ENCODE measurements at places on chromosomes 7 and 10.

DNA sequence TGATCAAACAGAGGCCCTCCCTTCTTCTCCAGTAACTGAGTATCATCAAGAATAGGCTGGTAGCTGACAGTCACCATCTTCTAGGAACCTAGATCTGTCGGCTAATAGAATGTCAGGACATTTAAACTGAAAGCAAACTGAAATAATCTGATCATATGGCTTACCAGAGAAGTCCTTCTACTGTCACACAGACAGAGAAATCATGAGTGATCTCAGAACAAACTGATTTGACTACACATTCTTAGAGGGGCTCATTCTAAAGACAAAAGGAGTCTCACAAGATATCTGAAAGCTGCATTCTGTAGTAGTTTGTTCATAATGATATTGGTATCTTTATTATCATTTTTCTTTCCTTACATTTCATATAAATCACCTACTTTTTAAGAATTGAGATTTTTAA, 130.9 kb upstream of the ADCY1 start:
- no peak for DNase-seq

- no peak for DNase-seq
Measured at GRCh38 chr7:150820578-150821198, 20.1 kb downstream of the TMEM176A start.

- DNase-seq, result no peak
Measured at GRCh38 chr10:12357525-12358151, 8.3 kb downstream of the CAMK1D start.

- no peak for DNase-seq
Measured at GRCh38 chr10:127034034-127034633, 128.9 kb downstream of the DOCK1 start.

GRCh38 chr10:117444497-117445040, 69.3 kb upstream of the PDZD8 start:
- no peak for DNase-seq

GRCh38 chr10:91536733-91537132, 96.1 kb downstream of the PPP1R3C start:
- no peak for DNase-seq

DNA sequence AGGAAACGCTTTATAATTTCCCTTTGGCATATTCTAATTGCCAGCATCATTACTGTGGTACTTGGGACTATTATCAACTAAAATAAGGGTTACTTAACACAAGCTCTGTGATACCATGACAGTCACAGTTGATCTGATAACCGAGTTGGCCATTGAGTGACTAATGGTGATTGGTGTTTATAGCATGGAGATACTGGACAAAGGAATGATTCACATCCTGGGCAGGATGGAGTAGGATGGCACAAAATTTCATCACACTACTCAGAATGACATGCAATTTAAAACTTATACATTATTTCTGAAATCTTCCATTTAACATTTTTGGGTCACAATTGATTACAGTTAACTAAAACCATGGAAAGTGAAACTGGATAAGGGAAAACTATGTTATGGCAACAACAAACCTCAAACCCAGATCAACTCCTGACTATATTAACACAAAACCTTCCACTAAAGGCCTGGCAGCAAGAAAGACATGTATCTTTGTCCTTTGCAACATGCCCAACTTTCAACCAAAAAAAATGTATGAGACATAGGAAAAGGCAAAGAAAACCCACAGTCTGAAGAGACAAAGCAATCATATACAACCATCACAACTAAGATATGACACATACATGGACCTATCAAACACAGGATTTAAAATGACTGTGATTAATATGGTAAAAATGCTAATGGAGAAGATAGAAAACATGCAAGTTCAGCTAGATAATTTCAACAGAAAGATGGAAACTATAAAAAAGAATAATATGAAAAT, 208.5 kb upstream of the NRP1 start:
- no peak for DNase-seq

DNA sequence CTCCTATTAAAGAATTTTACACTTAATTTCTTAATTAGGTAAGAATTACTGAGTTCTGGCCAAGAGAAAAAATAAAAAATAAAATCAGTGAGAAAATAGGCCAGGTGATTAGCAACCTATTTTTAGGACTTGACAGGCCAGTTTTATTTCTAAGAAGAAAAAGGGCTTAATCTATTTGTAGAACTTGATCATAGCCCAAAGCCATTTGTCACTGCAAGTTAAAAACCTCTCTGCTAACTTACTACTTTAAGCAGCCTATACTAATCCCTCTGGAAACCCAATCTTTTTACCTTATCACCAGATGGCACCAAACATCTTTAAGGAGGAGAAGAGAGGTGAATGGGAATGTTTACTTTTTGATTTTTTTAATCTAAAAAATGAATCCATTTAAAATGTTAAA, 222.1 kb upstream of the RHOBTB1 start:
- DNase-seq, result no peak

DNA sequence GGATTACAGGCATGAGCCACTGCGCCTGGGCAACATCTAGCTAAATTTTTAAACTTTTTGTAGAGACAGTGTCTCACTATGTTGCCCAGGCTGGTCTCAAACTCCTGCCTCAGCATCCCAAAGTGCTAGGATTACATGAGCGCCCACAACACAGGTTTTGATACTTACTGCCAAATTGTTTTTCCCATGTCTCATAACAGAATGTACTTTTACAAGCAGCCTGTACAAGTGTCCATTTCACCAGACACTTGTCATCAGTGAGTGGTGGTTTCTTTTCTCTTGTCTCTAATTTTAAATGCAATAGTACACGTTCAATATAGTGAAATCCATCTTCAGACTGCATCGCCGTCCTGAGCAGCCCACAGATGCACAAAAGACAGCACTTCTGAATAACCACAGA, 116.4 kb upstream of the LYZL2 start:
- no peak for DNase-seq

DNA sequence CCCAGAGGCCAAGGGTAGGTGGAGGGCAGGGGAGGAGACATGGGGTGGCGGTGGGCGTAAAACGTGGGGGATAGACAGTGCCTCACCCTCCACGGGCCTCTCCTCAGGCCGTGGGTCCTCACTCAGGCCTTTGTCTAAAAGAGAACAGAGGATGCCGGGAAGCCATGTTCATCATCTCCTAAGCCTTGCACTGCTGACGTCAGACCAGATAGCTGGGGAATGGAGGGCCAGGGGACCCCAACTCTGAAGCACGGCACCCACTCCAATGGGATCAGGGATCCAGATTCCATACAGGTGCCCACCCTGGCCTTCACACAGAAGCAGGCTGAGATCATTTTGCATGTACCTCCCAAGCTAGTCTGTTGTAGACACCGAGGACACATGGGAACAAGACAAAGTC, 83.4 kb upstream of the TMEM248 start:
- no peak for DNase-seq

- no peak for DNase-seq
Measured at GRCh38 chr7:88546808-88547207, 212.7 kb upstream of the ZNF804B start.

DNA sequence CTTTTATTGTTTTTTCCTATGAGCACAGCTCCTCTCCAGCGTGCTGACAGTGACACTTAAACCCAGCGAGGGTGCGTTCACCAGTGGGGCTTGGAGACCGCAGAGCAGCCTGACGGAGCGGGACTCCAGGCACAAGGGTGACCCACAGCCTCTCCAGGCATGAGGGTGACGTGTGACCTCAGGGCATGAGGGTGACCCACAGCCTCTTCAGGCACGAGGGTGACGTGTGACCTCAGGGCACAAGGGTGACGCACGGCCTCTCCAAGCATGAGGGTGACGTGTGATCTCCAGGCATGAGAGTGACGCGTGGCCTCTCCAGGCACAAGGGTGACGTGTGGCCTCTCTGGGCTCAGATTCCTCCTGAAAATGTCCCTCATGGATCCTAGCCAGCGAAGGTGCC, 164.3 kb upstream of the TCERG1L start:
- no peak for DNase-seq

DNA sequence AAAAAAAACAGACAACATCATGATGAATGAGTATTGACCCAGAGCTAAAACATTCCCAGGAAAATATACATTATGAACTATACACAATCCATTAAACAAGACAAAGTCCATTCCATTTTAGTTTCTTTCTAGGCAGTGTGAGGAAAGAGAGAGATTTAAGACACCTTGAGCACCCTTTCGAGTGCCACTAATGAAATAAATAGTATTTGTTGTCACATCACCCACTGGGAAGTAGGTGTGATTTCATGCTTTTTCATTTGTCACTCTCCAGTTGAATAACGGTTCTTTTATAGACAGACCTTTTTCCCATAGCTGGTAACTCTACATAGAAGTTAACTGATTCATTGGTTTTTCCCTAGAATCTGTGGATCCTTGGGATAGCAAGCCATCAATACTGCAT, 29.9 kb upstream of the SEMA3A start:
- no peak for DNase-seq

- no peak for DNase-seq
Measured at GRCh38 chr7:66758950-66759628, 18.6 kb downstream of the RABGEF1 start.

GRCh38 chr10:95248989-95249388, 41.8 kb downstream of the PDLIM1 start:
- no peak for DNase-seq

- DNase-seq, result no peak
Measured at GRCh38 chr10:1152386-1153250, 96.4 kb downstream of the WDR37 start.

GRCh38 chr10:124611738-124612137, 132.4 kb downstream of the FAM53B start:
- no peak for DNase-seq

DNA sequence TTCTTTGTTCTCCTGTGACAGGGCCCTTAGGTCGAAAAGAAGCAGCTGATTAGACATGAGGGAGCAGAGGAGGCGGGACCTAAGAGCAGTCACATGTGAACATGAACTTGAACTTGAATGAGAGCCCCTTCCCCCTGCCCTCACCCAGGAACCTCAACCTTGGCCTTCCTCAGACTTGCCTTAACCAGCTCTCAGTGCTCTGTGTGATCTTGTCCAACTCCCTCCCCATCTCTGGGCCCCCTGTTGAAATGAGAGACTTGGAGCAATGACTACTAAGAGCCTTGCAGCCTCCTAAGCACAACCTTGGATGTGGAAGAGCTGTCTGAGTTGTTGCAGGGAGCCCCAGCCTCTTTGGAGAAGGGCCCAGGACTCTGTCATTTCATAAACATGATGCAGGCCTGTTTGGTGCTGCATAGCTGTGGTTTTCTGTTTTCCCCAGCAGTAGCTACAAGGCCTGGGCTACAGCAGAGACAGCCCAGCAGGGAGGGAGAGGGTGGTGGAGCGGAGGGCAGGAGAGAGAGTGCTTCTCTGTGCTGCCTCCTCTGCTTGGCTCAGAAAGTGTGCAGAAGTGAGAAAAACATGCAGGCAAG, 123.9 kb upstream of the ZMIZ1 start:
- no peak for DNase-seq

DNA sequence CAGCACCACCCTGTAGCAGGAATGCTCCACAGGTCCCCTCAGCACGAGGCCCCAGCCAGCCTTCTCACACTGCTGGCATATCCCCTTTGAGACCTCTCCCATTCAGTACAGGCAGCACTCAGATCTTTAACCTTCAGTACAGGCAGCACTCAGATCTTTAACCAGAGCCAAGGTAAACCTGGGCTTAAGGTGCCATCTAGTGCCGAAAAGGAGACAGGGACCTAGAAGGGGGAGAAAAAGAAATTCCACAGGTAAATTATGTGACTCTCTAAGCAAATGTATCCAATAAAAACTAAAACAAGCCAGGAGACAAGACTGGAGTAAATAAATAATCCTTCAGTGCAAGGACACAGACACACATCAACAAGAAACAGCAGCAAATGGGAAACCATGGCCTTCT, 358.6 kb downstream of the PTPRN2 start:
- DNase-seq, result no peak

DNA sequence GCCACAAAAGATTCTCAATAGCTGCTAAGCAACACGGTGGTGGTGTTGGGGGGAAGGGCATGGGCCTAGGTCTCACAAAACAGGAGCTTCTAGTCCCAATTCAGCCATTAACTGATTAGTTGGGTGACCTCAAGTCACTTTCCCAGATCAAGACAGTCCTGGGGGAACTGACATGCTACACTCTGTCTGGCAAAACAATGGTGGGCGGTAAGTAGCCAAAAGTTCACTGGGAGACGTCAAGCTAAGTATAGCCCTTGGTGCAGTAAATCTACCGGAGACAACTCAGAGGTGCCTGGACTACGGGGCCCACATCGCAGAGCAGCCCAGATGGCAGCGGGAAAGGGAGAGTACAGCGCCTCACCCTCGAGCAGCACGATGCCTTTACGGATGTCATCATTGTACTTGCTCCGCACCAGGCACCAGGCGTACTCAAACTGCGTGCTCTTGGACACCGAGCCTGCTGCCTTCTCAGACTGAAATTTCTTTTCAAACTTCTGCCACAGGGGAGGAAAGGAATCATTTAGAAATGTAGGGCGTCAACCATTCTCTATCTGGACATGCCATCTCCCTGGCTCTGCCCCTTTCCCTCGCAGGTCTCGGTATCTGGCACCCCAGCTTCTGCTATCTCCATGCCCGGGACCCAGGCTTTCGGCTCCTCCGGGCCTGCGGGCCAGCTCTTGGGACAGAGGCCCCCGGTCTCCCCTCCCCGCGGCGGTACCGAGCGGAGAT, 1.1 kb downstream of the FIS1 start:
- no peak for DNase-seq

GRCh38 chr10:82890573-82890972, 1015.6 kb downstream of the NRG3 start:
- no peak for DNase-seq

- DNase-seq, result no peak
Measured at GRCh38 chr10:77834943-77835668, 91.4 kb downstream of the DLG5 start.

DNA sequence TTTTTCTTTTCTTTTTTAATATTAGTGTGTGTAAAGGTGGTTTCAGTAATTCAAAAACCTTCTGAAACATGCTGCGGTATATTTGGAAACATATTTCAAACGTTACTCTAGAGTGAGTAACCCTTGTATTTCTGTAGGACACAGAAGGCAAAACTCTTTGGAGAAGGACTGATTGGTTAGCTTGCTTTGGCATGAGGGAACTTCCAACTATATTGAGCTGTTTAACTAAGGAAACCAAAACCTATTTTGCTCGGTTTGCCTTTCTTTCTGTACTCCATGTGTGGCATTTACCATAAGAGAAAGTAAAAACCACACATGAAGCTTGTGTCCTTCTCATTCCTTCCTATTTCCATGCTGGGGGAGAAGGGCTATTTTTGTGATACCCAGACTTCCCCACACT, 149.8 kb downstream of the DYNC1I1 start:
- no peak for DNase-seq
